ENCODE measurements at places on chromosomes 4 and X.

DNA sequence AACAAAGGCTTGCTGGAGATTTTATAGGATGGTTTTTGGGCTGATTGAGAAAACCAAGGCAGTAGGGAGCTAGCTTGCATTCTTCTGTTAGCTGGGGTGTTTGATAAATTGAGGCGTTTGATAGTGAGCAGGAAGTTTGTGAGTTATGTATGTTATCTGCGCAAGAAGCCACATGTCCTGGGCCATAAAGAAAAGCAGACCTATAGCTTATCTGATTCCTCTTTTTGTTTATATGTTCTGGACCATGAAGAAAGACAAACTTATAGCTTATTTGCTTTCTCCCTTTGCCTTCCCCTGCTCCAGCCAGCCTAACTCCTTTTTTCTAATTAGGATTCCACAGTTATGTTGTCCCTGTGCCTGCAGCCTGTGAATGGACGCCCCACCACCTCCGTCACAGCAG is 9.2 kb downstream of the HNRNPH2 start:
- DNase-seq: no peak

- DNase-seq: no peak
Measured at GRCh38 chr4:40247350-40247749, 50.5 kb downstream of the RHOH start.

DNA sequence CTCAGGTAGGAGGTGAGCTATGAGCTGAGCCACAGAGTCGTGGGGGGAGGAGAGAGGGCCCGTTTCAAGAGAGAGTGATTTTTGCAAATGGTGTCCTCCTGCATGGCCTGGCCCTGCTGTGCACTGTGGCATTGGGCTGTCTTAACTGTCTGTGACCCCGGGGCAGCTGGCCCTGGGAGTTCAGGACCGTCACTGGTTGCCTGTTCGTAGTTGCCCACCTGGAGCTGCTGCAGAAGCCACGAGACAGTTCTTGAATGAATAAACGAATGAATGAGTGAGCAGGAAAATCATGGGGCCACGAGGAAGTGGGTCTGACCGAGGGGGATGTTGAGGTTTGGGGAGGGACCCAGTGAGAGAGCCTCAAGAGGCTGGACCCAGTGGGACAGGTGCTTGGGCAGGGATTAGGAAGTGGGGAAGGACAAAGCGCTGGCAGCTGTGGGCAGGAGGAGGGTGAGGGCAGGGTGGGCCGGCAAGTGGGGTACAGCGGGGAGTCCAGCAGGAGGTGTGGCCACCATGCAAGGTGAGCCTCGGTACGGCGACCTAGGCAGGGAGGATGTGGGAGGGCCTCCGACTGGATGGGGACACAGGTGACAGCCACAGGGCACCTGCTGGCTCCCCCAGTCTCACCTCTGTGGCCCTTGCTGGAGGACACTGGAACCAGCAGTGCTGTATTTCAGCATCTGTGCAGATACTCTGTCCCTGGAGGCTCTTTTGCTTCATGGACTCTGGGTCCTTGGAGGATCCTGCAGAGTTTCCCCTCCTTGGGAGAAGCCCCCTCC is 10.2 kb downstream of the RGS12 start:
- no peak for DNase-seq

GRCh38 chr4:118139241-118139640 is 105.0 kb downstream of the NDST3 start:
- no peak for DNase-seq

DNA sequence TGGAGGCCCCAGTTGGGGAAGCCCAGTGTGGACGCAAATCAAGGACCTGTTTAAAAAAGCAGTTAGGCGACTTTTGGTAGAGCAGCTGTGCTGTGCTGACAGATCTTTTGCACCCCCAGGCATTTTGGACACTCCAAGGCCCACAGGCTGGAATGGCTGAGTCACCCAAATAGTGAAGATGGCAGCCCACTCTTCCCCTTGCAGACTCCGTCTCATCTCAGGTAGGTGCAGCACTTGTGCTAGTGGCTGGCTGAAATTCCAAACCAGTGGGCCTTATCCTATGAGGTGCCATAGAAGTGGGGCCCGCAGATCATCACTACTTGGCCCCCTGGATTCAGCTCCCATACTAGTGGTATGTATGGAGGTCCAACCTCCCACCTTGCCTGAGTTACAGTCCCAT is 42.8 kb downstream of the CPXCR1 start:
- DNase-seq: no peak

DNA sequence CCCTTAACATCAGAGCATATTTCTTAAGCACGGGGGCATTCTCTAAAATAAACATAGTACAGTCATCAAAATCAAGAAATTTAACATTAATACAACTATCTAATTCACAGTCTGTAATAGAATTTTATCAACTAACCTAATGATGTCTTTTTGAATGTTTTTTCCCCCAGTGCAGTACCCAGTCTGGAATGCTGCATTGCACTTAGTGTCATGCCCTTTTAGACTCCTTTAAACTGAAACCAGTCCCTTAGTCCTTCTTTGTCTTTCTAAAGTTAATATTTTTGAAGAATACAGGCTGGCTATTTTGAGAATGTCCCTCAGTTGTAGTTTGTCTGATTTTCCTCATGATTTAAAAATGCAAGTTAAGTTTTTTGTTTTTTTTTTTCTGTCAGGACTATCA is 9.5 kb downstream of the ENPEP start:
- DNase-seq: no peak

GRCh38 chrX:132831336-132831973 is 127.0 kb downstream of the HS6ST2 start:
- DNase-seq: no peak

DNA sequence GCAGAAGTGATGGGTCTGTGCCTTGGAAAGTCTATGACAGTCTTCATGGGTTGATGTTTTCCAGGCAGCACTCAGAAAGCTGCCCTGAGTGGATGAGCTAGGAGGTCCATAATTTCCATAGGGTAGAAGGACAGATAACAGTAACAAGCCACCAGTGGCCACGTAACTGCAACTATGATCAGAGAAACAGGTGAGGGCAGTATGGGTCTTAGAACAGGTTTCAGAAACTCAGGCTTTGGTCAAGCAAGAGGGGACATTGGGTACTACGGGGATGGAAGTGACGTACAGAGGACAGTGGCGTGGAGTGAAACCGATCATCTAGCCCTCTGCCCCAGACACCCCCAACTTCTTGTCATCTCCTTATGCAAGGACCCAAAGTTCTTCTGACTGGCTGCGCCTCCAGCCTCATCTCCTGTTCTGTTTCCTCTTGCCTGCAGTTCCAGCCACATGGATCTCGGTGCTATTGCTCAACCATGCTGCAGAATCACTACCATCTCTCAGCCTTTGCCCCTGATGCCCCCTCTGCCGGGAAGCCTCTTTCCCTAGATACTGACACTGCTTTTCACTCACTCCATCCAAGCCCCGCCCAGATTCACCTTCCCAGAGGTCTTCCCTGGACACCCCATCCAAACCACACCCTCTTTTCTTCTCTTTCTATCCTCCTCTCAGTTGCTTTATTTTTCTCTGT is 123.4 kb downstream of the MFAP3L start:
- DNase-seq: no peak

- DNase-seq: no peak
Measured at GRCh38 chr4:47974566-47974965, 41.9 kb downstream of the CNGA1 start.

DNA sequence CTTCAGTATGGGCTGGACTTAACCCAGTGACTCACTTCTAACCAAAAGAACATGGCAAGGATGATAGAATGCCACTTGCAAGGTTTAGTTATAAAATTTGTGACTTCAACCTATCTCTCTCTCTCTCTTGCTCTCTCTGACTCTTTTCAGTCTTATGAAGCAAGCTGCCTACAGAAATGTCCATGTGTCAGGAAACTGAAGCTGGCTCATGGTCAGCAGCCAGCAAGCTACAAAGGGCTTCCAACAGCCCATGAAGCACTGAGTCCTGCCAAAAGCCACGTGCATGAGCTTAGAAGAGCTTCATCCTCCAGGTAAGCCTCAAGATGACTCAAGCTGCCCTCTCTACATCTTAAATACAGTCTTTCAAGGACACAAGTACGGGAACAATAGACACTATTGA is 100.3 kb downstream of the HS3ST1 start:
- no peak for DNase-seq

- DNase-seq: no peak
Measured at GRCh38 chr4:40856277-40856839, 106.6 kb downstream of the NSUN7 start.

DNA sequence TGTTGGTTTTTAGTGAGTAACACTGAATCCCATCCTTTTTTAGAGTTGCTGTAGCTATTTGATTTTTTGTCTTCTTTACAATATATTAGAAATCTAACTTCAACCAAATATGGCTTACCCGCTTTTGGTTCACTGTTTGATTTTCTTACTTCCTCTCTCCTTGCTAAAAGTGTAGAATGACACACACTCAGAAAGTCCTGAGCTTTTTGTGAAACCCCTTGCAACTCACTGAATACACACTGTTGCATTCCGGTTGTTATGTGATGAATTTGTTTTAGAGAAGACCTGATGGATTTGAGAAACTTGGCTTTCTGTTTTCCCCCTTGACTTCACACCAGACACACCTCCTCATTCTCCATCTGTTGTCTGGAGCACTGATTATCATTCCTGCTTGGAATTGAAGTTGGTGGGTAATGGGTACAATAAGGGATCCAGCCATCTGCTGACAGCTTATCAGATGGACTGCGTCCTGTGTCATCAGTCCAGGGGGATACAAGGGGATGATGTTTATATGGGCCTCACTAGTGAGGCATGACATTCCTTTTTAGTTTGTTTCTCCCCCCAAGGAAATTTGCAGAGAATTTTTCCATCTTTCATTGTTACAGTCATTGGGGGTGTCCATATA is 5.2 kb downstream of the TMEM164 start:
- DNase-seq: no peak

DNA sequence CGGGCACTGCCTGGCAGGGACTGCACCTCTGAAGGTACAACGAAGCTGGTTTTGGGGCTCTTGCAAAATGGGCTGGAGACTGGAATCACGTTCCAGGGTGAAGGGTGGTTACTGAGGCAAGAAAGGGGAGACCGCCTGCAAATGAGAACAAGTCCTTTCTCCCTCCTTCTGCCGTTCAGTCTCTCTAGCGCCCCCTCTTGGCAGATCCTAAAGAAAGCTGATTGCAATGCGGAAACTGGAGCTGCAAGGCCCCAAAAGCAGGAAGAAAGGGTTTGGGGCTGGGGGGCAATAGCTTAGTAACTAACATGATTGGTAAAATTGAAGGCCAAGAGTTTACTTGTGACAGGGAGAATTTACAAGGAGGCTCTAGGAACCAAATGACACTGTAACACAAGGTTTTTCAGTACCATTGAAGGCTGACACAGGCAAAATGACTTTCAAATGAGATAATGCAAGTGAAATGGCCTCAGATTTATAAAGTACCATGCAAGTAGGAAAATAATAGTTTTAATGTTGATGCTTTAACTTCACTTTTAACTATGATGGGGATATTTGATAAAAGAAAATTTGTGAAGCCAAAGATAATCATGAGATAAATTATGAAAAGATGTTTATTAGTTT is 222.7 kb upstream of the HAND2 start:
- no peak for DNase-seq

- DNase-seq: peak; percentile 18
Measured at GRCh38 chr4:21882051-21882839, 66.3 kb downstream of the KCNIP4 start.

DNA sequence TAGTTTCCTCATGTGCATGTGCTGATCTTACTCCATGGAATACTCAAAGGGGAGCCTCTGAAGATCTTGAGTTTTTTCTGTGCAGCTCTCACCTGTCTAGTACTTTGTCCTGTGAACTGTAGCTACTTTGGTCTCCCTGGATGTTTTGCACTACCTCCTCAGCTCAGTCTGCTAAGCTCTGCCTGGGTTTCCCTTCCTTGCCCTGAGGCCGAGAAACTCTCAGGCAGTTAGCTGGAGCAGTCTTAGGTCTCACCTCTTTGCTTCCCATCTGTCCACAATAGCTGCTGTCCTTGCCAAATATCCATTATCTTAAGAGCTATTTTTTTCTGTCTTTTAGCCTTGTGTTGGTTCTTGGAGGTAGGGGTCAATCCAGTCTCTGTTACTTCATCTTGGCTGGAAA is 11.6 kb downstream of the THAP6 start:
- DNase-seq: no peak

- peak; percentile 16 for DNase-seq
Measured at GRCh38 chr4:139682741-139683151, 17.1 kb downstream of the MGST2 start.

GRCh38 chrX:107374132-107374531 is 75.3 kb upstream of the FRMPD3 start:
- no peak for DNase-seq

DNA sequence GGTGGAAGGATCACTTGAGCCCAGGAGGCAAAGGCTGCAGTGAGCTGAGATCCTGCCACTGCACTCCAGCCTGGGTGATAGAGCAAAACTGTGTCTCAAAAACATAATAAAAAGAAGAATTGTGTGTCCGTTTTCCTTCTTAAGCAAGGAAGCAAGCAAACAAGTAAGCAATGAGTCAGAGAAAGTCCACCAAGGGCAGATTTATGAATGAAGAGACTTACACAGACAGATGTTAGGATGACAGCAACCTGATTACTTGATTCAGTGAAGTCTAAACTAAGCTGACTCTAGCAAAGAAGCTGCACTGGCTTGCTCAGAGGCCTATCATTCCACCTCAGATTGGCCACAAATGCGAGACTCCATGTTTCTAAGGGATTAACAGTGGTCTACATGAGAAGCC is 34.1 kb upstream of the SCML1 start:
- no peak for DNase-seq

- peak; percentile 43 for DNase-seq
Measured at GRCh38 chr4:39446842-39447573, 11.7 kb downstream of the RPL9 start.

DNA sequence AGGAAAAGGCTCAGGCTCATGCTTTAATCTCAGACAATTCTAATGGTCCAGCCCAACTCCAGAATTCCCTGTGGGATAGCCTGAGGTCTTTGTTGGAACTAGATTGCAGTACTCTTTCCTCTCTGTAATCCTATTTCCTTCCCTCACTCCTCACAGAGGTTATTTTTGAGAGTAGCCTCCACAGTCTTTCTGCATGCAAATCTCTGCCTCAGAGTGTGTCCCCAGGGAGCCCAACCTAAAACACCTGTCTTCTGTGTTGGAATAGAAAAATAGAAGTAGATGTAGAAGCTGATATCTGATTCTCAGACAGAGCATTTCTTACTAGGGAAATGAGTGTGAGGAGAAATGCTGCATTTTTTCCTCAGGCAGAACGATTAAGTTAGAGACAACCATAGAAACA is 915.5 kb upstream of the EPHA5 start:
- DNase-seq: no peak

DNA sequence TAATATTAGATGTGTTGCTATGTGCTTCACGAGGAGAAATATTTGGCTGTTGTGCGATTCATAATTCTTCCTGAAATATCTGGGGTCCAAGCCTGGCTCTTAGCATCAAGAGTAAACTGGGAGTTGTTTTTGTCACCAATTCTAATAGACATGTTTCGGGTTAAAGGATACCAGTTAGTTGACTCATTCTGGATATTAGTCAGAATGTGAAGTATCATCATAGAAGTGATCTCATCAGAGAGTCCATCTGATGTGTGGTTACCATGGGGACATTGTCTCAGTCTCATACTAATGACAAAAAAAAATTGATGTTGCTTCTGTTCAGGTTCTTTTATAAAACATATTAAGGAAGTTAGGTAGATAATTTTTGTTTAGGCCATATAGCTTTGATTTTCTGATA is 57.2 kb upstream of the MTMR1 start:
- peak; percentile 68 for DNase-seq
